Stimulated activated naive CD4-positive, alpha-beta T cell (primary cell): ENCODE measurements at places on chromosomes 7 and 10.

DNA sequence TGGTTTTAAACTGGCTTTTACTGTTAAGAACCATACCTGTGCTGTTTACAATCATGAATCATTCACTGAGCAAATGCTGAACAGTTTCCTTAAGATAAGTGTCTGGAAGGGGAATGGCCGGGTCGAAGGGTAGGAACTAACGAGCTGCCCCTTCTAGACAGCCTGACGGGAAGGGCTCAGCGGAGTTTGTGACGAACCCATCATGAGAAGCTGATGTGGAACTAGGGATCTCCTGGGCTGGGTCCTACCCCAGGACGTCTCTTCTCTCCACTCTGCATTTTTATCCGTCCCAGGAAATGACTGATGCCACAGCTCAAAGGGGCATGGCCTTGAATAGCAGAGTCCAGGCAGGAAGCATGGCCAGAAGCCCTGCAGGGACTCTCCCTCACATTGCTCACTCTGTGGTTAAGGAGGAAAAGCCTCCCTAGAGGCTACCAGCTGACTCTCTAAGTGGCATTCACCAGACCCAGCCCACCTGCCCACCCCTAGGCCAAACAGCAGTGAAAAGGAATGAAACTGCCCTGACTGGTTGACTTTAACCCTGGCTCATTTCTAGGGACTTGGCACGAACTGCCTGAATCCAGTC, 112.0 kb downstream of the PFKFB3 start:
- DNase-seq = no peak

DNA sequence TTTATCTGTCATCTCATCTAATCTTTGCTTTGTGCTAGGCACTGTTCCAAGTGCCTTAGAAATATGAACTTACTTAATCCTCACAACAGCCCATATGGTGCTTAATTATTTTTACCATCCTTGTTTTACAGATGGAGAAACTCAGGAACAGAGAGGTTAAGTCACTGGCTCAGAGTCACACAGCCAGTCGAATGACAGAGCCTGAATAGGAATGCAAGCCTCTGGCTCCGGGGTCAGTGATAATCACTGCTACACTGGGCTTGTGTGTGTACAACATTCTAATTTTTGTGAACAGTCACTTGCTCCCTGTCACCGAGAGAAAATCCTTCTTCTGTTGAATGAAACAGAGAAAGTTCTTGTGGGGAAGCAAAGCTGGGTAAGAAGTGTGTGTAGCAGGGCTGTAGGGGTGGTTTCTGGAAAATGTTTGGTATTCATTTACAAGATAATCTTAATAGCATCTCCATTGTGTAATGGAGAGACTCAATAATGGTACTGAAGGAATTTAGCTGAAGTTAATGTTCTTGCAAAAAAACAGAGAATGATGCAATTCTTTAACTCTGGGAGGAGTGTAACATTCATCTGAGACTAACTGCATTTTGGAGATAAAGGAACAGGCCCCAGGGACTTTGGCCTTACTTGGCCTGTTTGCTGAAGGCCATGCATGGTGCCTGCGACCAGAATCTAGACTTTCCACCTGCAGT, 290.6 kb downstream of the FRMD4A start:
- no peak for DNase-seq

GRCh38 chr7:110944966-110945644, 145.8 kb upstream of the LRRN3 start:
- no peak for DNase-seq

- no peak for DNase-seq
Observed at GRCh38 chr7:90756366-90756765, 160.2 kb downstream of the CDK14 start.

DNA sequence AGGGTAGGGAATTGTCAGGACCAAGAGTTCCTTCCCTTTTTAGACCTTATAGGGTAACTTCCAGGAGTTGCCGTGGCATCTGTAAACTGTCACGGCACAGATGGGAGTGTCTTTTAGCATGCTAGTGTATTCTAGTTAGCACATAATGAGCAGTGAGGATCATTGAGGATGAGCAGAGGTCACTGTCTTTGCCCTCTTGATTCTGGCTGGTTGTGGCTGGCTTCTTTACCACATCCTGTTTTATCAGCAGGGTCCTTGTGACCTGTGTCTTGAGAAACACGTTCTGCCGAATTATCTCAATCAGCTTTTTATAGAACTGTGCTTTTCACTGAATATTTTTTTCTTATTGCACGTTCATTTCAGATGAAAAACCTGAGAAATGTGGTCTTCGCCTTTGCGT, 41.5 kb downstream of the MINPP1 start:
- DNase-seq = no peak

DNA sequence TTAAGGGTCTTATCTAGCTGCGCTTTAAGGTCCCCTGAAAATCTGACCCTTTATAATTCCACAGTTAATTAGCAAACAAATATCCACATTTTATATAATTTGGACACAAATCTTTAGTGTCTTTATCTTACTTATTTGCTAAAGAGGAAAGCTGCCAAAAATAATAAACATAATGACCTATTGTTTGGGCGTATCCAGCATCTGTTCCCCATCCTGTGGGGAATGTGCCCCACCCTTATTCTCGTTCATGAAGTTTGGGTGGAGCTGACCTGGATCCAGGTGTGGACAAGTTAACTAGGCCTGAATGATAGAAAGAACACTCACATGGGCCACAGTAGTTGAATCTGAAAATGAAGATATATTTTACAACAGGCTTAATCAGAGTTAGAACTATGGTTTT, 218.3 kb downstream of the CRPPA start:
- DNase-seq = no peak

DNA sequence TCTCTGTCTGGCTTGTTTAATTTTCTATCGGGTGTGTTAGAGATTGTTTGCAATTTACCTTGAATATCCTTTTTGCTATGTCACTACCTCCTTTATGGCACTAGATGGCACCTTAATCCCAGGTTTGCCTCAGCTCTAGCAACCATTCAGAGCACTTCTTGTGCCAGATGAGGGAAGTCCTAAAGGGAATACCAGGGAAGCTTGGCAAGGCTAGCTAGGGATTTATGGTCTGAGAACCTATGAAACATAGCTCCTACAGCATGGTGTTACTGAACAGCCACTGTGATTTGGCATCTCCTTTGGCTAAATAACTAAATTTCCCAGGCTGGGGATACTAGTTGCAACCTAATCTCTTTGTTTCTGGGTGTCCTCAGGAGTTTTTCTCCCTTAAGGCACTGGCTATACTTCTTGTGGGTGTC, 69.0 kb upstream of the VOPP1 start:
- peak; percentile 48 for DNase-seq

GRCh38 chr10:125629758-125630376, 53.1 kb downstream of the TEX36 start:
- DNase-seq = no peak

- no peak for DNase-seq
Observed at GRCh38 chr7:98877692-98878364, 504 bp upstream of the TRRAP start.

GRCh38 chr10:118793545-118793944, 38.8 kb upstream of the CACUL1 start:
- no peak for DNase-seq

DNA sequence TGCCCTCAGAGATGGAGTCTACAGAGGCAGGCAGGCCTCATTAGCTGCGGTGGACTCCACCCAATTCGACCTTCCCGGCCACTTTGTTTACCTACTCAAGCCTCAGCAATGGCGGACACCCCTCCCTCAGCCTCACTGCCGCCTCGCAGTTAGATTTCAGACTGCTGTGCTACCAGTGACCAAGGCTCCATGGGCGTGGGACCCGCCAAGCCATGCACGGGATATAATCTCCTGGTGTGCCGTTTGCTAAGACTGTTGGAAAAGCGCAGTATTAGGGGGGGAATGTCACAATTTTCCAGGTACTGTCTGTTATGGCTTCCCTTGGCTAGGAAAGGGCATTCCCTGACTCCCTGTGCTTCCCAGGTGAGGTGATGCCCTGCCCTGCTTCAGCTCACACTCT, 252.3 kb downstream of the ARL4A start:
- no peak for DNase-seq

DNA sequence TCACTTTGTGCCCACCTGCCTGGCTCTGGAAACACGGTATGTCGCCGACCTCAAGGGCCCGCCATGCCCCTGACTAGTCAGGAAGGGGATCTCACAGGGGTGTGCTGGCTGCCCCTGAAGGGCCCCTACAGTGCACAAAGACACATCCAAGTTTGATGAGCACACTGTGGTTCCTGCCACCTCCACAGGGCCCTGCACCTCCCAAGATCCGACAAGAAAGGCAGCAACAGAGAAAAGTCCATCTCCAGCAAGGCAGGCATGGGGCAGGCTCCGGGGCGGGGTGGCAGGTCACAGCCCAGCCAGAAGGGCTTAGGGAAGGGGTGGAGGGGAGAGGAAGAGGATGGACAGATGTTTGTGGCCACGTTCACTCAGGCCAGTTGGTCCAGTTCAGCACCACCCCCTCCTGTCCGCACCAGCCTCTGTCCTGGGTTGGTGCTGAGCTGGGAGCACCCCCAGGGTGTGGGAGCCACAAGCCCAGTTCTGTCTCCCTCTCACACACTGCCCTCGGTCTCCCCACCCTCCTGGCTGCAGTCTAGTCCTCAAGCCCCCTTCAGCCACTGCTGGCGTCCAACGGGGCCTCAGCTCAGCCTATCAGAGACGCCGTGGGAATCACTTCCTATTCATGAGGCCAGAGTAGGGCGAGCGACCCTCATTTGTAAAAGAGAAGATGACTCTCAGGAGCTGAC, 11.5 kb downstream of the DRGX start:
- DNase-seq = no peak

DNA sequence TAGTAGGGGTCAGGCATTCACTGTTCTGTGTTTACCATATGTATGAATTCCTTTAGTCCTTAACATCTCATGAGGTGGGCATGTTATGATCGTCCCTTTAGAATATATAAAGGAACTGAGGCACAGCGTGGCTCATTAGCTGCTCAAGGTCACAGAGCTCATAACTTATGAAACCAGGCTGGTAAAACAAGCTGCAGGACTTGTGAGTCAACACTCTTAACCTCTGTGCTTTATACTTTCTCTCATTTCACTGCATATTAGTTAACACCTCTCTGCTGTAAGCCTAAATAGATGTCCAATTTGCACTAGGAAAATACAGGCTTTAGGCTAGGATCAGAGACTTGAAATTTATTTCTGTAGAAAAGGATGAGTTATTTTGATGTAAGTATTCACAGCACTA, 180.3 kb upstream of the HDAC9 start:
- no peak for DNase-seq

- DNase-seq = no peak
Observed at GRCh38 chr7:44636926-44637325, 30.5 kb downstream of the OGDH start.

DNA sequence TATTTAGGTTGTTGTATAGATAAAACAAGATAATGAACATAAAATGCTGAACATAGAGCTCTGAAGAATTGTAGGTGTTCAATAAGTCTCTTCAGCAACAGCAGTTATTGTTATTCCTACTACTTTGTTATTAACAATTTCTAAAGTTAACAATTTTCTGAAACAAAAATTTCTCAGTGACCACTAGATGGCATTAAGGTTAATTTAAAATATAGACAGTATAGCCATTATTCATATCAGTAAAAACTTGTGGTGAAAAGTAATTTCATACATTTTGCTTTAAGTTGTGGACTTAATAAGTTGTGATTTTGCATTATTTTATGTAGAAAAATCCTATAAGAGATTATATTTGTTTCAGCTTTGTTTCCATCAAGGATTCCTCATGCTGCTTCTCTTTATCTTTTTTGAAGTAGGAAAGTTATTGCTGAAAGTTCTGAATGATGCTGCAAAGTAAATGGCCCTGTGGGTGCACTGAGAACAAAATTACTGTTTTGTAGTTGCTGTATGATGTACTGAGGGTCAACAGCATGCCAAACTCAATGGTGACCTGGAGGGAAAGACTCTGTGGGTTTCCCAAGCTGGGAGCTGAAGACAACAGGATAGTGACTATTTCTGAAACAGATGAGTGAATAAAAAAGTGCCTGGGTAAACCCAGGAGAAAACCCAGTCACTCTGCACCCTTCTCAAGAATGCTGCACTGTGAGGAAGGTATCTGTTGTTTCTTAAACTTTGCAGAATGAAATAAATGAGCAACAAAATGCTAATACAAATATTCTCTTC, 253.6 kb downstream of the KIF20B start:
- DNase-seq = no peak

GRCh38 chr10:117942226-117942625, 104.5 kb downstream of the RAB11FIP2 start:
- no peak for DNase-seq

- no peak for DNase-seq
Observed at GRCh38 chr10:76774987-76775603, 862.5 kb downstream of the KCNMA1 start.

GRCh38 chr7:80721883-80722615, 83.6 kb downstream of the CD36 start:
- no peak for DNase-seq

DNA sequence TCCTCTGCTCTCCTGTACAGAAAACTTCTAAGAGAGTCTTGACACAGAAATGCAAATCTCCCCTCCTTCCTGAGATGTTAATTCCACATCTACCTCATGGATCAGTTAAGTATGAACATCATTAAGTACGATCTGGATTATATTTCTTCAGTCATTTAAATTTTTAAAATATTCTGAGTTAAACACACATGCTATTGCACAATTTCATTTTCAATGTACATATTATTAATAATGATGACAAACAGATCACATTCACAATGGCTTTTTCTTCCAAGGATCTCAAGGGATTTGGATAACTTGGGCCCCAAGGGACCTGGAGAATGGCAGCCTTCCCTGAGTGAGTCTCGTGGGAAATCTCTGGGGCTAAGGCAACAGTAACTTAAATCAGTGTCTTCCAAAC, 16.2 kb downstream of the BEND7 start:
- no peak for DNase-seq

DNA sequence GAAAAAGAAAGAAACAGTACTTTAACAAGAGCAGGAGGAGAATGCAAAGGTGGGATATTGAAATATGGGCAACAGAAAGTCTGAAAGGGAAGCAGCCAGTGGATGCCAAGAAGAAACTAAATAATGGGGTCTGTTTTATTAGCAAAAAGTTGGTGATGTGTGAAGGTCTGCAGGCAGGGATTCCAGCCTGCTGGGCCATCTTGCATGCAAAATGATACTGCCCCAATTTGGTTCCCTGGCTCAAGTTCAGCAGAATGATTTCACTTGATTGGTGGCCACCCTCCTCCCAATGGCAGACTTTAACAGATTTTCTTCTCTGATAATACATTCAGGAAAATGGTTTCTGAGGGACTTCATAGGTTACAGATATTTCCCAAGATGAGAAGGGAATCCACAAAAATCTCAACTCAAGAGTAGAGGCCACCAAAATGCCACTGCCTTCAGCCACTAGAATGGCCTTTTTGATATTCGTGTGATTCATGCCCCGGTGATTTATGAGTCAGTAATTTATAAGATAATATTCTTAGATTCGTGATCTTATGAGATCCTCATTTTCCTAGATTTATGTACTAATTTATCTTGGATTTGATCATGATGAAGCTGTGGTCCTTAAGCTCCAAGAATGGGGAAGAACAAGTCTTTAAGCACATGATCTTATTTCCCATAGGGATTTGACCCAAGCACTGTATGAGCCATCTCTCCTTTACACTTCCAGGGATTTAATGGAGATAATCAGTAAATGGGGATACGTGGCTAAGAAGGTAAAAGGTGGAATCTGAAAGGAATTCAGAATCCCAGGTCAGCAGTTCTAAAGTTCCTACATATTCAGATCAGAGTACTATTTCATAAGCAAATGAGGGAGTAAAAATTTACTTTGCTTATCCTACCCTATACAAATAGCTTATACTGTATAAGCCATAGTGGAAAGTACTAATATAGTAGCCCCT, 32.3 kb upstream of the ADD3 start:
- DNase-seq = no peak
